ENCODE measurements at places on chromosomes 13 and 19.

DNA sequence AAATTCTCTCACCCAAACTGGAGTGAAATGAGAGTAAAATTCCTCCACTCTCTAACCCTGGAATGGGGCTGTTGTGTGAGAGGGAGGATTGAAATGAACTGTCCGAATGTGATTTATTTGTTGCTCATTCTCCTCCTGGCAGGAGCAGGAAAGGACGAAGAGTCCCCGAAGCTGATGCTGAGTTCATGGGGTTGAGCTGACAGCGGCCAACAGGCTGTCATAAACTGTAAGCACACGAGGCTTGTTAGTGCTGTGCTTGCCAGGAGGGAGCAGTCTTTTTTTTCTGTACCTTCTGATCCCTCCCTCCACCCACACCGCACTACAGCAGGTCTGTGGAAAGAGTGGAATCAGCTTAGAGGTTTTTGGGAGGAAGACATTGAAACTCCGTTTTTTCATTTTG, 33.1 kb upstream of the ZNF331 start:
- no peak for DNase-seq

GRCh38 chr19:48194041-48194843, 23.8 kb downstream of the ZSWIM9 start:
- no peak for DNase-seq

DNA sequence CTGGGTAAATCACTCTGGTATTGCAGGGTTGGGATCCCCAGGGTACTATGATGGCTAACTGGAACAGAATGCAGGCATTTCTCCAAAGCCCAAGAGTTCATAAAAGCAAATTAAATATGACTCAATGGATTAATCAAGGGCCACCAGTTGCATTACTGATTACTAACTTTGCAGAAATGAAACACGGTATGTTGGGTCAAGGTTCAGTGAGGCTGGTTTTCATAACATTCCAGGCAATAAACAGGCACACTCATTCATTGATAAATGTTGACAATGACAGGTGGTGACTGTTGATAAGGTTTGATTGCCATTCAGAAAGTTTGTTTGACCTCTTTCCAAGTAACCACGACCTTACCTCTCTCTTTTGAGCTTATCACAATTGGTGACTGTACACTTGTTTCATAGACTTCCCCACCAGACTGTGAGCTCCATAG, 506 bp upstream of the AP1M1 start:
- no peak for DNase-seq

DNA sequence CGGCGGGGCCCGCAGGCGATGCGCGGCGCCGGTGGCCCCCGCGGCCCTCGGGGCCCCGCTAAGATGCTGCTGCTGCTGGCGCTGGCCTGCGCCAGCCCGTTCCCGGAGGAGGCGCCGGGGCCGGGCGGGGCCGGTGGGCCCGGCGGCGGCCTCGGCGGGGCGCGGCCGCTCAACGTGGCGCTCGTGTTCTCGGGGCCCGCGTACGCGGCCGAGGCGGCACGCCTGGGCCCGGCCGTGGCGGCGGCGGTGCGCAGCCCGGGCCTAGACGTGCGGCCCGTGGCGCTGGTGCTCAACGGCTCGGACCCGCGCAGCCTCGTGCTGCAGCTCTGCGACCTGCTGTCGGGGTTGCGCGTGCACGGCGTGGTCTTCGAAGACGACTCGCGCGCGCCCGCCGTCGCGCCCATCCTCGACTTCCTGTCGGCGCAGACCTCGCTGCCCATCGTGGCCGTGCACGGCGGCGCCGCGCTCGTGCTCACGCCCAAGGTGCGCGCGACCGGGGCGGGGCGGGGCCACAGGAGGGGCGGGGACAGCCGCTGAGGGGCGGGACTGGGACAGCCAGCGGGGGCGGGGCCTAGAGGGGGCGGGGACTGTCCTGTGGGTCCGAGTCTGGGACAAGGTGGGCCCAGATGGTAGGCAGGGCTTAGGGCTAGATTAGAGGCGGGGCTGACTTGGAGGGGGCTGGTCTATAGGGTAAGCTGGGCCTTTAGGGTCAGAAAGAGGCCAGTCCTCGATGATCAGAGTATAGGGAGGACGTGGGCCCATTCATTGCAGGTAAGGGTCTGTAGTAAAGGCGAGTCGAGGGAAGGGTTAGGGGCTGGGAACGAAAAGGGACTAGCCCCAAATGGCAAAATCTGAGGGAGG, 5.1 kb downstream of the GRIN2D start:
- DNase-seq, result peak; percentile 88

GRCh38 chr19:33868076-33868735, 71.5 kb downstream of the KCTD15 start:
- DNase-seq, result no peak

DNA sequence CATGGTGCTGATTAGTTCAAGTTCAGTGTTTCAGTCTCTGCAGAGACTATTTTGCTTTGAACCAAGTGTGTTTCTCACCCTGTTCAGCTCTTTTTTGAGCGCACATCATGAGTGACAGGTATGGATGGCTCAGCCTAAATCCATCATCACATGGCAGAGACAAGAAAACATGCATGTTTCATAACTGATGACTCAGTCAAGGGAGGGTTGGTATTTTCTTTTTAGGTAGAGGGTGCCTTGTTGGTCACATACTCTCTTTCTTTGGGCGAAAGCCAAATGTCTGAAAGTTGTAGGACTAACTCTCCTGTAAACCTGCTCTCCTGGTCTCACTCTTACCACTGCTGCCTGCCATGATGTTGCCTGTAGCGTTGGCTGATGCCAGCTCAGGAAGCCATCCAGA, 48.1 kb upstream of the RAP2A start:
- no peak for DNase-seq

DNA sequence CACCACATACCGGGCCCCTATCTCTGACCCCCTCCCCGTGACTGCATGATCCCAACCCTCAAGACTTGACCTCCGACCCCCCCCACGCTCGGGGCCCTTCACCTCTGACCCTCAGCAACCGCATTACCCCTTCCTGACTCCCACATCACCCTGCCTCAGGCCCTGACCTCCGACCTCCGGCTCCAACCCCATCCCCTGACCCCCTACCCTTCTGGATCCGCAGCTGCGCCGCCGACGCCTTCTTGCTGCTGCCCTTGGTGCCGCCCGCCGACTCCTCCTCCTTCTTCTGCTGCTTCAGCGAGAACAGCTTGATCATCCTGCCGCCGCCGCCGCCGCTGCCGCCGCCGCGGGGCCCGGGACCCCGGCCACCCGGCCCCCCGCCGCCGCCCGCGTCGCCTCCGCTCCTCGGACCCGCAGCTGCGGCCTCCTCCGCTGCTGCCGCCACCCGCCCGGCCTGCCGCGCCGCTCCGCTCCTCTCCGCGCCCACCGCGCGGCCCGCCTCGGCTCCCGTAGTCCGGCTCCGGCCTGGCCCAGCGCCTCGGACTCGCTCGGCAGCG, at the start of gene UBE2M:
Gene UBE2M, minus strand, starts transcription at position 546 of the 557 bp plus-strand sequence. Its CDS starts 230 bp downstream, at position 316.
- DNase-seq, result peak; percentile 66

DNA sequence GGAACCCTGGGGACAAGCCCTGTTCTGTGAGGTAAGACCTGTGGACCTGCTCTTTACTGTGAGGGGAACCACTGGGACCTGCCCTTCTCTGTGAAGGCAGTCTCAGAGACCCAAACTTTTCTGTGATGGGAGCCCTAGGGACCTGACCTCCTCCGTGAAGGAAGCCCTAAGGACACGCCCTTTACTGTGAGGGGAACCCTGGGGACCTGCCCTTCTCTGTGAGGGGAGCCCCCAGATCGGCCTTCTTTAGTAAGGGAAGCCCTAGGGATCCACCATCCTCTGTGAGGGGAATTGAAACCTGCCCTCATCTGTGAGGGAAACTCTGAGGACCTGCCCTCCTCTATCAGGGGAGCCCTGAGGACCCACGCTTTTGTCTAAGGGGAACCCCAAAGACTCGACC, 343.5 kb downstream of the UQCRFS1 start:
- DNase-seq, result no peak

GRCh38 chr13:31913459-31913858, 118.1 kb upstream of the FRY start:
- no peak for DNase-seq

- DNase-seq, result peak; percentile 8
Measured at GRCh38 chr19:8305798-8306197, 2.4 kb downstream of the CD320 start.

- no peak for DNase-seq
Measured at GRCh38 chr19:42105368-42105767, 26.9 kb downstream of the POU2F2 start.

DNA sequence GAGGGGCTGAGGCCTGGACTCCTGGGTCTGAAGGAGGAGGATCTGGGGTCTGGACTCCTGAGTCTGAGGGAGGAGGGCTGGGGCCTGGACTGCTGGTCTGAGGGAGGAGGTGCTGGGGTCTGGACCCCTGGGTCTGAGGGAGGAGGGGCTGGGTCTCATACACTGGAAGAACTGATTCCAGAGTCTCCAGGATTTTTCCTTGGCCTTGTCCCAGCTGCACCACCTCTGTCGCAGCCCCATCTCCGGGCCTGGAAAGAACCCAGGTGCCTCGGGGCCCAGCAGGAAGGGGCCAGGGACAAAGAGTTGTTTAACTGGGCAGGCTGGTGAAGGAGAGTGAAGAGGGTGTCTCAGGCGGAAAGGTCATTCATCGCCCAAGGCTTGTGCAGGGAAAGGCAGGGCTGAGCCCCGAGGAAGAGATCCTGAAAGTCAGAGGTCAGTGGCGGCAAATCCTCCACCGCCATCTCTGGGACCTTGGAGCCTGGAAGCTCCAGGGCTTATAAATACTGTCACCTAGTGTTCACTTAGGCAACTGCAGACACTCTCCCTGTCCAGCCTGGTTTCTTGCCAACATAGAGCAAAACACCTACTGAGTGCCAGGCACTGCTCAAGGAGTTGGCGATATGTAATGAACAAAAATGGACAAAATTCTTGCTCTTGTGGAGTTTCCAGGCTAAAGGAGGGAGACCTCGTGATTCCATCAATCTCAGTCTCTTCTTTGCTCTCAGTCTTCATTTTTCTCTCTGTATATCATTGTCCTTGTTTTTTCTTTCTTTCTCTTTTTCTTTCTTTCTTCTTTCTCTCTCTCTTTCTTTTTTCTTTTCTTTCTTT, 4.4 kb upstream of the KCNN4 start:
- DNase-seq, result peak; percentile 70

DNA sequence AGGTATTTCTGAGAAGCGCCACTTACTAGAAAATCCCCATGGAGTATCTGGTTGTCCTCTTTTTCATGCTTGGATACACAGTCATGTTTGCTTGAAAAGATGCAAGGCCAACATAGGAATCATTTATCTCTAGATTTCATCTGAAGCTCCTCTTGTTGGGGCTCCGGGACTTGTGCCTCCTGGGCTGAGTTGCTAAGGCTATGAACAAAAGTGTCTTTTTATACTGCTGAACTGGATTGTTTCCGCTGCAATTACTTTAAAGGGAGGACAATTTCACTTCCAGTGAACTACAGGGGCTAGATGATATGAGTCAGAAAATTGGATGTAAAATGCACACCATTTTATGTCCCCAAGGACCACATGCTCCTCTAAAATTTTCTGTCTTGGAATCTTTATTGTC, 114.1 kb downstream of the TNFSF13B start:
- DNase-seq, result no peak

DNA sequence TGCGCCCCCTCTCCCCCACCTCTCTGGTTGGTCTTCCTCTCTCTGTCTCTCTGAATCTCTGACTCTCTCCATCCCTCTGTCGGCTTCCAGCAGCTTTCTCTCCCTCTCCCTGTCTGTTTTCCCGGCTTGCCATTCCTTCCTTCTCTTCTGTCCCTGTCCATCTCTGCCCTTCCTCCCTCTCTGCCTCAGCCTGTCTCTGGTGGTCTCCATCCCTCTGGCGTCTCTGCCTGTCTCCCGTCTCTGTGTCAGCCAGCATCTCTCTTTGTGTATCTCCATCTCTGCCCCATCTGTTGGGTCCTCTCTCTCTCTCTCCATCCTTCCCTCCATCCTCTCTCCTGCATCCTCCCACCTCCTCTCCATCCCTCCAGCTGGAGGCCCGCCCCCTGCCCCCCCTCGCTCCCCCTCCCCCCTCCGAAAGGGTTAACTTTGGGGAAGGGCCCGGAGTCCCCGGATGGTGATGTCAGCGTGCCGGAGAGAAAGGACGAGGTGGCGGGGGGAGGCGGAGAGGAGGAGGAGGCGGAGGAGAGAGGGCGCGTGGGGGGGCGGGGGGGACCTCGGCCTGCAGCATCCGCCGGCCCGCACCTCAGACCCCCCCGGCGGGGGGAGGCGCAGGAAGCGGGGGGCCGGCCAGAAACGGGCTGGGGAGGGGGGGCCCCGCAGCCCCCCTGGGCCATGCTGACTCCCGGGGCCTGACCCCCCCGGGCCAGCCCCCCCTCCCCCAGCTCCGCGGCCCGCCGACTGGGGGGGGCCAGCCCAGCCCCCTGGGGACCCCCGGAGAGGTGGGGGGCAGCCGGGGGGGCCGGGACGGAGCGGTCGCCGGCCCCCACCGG, at the start of gene BRSK1:
Gene BRSK1, plus strand, starts transcription at position 450 of the 830 bp plus-strand sequence. CDS start 446 bp downstream, outside the sequence.
- peak; percentile 60 for DNase-seq

- peak; percentile 63 for DNase-seq
Measured at GRCh38 chr13:114078461-114079451, 53.7 kb downstream of the RASA3 start.

DNA sequence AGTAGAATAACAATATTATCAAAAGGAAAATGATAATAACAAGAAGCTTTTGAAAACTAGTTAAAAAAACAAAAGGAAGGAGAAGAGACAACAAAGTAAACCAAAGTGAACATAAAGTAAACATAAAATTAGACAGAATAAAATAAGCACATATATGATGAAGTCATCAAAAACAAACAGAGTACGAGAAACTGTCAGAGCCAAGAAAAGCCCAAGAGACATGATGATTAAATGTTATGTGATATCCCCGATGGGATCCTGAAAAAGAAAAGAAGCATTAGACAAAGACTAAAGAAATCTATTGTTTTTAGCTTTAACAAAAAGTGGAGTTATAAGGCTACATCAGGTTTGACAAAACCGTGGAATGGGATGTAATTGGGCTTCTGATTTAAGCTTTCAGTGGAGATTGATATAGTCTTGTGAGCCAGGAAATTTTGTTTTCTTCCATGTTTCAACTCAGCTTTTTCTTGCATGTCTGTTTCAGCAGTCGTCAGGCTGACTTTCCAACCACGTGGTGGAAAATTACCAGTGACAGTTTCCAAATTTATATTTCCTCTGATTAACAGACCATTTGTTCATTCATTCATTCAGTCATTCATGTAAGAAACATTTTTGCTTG, 64.9 kb downstream of the KL start:
- DNase-seq, result no peak

GRCh38 chr19:51439021-51439465, 19.2 kb downstream of the SIGLEC8 start:
- no peak for DNase-seq

DNA sequence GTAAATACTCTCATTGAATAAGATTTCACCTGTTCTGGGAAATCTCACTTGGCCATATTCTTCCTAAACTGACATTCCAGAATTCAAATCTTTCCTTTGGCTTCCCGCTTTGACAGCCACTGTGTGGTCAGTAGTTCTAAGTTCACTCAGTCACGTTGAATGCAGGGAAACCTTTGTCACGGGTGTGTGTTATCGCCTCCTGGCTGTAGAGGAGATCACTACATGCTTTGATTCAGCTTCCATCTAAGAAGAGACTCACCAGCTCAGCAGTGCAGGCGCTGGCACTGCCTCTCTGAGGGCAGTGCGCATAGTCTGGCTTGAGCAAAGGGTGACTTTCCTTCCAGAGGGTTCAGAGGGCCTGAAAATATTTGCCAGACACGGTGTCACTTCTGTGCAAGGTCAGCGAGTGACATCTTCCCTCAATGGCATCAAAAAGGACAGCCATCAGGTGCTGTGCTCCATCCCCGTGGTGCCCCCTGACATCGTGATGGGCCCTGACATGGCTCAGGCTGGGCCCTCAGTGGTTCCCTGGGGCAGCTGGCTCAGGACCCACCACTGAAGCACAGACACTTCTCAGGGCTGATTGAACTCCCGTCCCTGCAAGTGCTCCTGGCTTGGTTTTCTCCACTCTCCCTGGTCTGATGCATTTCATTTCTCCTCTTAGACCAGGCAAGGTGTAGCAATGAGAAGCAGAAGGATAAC, 635.4 kb upstream of the ARGLU1 start:
- DNase-seq, result no peak

- no peak for DNase-seq
Measured at GRCh38 chr19:32870981-32871451, 1.4 kb upstream of the SLC7A9 start.

Data from transverse colon (tissue), 4 donors.